Activated T-cell treated with anti-CD3 and anti-CD28 coated beads, Interleukin-2, amount 50 U/mL, for 72 hours (primary cell): ENCODE measurements at places on chromosomes 2 and 18.

- H3K36me3 ChIP-seq: no peaks in the 10 kb centered on the region
- DNase-seq: no peak
- no peak overlapping the region for H3K27ac ChIP-seq
Measured at GRCh38 chr18:7191736-7192135, 39.2 kb upstream of the LRRC30 start.

DNA sequence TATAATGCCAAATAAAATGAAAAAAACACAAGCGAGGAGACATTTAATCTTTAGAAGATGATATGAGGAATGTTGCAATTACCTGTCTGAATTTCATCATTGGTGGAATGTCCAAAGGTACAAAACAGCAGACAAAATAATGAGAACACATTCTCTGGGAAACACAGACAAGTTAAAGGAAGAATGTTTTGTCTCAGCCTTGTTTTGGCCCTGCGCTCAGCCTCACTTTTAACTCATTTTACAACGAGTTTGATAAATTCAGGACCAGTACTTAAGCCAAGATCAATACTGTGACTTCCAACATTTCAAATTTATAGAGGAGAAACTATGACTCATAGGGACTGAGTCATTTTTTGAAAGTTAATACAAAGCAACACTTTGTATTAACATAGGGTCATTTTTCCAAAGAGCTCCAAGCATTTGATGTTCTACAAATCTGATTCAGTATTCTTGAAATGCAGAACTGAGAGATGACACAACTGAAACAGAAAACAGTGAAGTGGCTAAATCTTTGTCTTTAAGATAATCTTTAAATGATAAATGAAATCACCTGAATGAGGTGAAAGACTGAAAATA lies 833.2 kb upstream of the CHAC2 start:
- no peak overlapping the region for H3K27ac ChIP-seq
- DNase-seq: no peak
- H3K4me1 ChIP-seq: peaks cover 14% of the 10 kb centered on the region
- peak overlapping the region; percentile 17 for H3K4me3 ChIP-seq
- H3K27me3 ChIP-seq: no peaks in the 10 kb centered on the region

DNA sequence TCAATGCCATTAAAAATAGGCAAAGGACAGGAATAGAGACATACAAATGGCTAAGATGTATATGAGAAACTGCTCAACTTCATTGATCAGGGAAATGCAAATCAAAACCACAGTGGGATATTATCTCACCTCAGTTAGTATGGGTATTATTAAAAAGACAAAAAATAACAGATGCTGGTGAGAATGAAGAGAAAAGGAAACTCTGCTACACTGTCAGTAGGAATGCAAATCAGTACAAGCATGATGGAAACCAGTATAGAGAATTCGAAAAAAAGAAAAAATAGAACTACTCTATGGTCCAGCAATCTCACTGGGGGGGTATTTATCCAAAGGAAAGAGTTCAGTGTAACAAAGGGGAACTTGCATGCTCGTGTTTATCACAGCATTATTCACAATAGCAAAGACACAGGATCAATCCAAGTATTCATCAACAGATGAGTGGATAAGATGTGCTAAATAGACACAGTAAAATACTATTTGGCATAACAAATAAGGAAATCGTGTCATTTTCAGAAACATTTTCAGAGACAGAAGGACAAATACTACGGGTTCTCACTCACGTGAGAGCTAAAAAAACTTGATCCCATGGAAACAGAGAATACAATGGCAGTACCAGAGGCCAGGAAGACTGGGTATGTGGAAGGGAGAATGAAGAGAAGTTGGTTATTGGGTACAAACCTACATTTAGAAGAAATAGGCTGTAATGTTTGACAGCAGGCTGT lies 60.6 kb downstream of the CCDC74A start:
- no peaks in the 10 kb centered on the region for H3K4me1 ChIP-seq
- peaks cover 13% of the 10 kb centered on the region for H3K27me3 ChIP-seq
- no peaks in the 10 kb centered on the region for H3K36me3 ChIP-seq
- DNase-seq: no peak

DNA sequence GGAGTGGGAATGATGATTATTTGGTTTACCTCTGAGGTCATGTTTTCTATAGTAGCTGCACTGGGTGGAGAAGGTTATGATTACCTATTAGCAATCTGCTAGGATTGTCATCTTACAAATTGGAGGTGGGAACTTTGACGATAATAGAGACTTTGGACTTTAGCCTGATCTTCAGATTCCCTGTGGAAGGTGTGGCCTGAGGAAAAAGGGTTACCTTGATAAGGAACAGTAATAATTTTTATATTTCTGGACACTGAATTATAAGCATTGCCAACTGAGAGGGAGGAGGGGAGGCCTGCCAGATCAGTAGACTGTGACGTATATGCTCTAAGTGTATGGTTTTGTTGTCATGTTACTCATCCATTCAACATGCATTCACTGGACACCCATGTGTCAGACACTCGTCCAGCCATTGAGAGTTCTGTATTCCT lies 183.4 kb upstream of the FOSL2 start:
- no peaks in the 10 kb centered on the region for H3K27me3 ChIP-seq
- no peak overlapping the region for H3K4me3 ChIP-seq
- no peak for DNase-seq
- H3K27ac ChIP-seq: no peak overlapping the region

- no peak overlapping the region for H3K4me3 ChIP-seq
- no peak overlapping the region for H3K27ac ChIP-seq
- no peak for DNase-seq
- H3K4me1 ChIP-seq: no peaks in the 10 kb centered on the region
Measured at GRCh38 chr2:177900082-177900481, 172.5 kb downstream of the PDE11A start.

GRCh38 chr2:106653465-106653864 lies 166.3 kb downstream of the CD8B2 start:
- H3K36me3 ChIP-seq: no peaks in the 10 kb centered on the region
- no peak overlapping the region for H3K4me3 ChIP-seq
- no peaks in the 10 kb centered on the region for H3K4me1 ChIP-seq
- H3K27ac ChIP-seq: no peak overlapping the region

DNA sequence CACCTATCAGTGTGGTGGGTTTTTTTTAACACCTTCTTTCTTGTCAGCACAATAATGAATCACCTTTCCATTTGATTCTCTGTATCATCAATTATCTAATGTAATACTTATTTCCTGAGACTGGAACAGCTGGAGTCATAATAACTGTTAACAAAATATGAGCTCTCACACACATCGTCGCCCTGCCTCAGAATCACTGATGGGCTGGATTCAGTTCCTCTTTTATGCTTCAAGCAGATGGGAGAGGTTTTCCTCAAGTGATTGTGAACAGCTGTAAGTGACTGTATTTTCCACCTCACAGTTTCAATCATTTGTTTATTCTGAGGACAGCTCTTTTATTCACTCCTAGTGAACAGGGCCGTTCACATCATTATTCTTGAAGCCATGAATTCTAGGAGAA lies 330.2 kb downstream of the DSC3 start:
- no peaks in the 10 kb centered on the region for H3K27me3 ChIP-seq
- DNase-seq: no peak
- no peaks in the 10 kb centered on the region for H3K36me3 ChIP-seq

- peaks cover 8% of the 10 kb centered on the region for H3K4me1 ChIP-seq
- H3K36me3 ChIP-seq: peaks cover 6% of the 10 kb centered on the region
- peaks cover 10% of the 10 kb centered on the region for H3K27me3 ChIP-seq
- no peak for DNase-seq
Measured at GRCh38 chr2:86006524-86006923, 99.2 kb downstream of the POLR1A start.

GRCh38 chr2:147628971-147629421 lies 215.8 kb upstream of the ACVR2A start:
- H3K36me3 ChIP-seq: peaks cover 2% of the 10 kb centered on the region
- no peaks in the 10 kb centered on the region for H3K27me3 ChIP-seq
- H3K4me3 ChIP-seq: peak overlapping the region; percentile 5
